Progenitor cell of endocrine pancreas (in vitro differentiated cells): ENCODE measurements at places on chromosomes 2 and 18. TPM values are rescaled to one million over a fixed set of nuclear protein-coding genes. Genes with fewer than 3 reads are reported as not detected.
A peak's percentile ranks its signal among the peaks of the same experiment; 100 is the strongest.

DNA sequence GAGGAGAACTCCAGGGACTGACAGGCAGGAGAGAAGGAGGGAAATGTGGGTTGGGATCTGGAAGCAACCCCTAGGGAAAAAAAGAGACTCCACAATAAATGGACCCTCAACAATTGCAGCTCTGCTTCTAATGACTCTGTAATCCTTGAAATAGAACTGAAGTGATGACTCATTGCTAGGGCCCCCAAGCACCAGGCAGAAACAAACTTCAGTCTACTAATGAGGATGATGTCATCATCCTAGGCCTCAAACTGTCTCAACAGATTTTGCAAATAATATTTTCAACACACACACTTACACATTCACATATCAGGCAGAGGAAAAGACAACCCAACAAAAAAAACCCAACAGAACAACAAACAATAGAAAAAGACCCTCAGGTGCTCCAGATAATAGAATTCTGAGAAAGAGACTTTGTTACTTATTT lies 143.3 kb downstream of the HDAC4 start:
- no peak for DNase-seq

GRCh38 chr2:2326068-2327040 lies 4.7 kb downstream of the MYT1L start:
- no peak for DNase-seq

- no peak for DNase-seq
Measured at GRCh38 chr2:42171396-42171980, 2.3 kb downstream of the EML4 start.

- no peak for DNase-seq
Measured at GRCh38 chr2:185921048-185921756, 182.6 kb downstream of the FSIP2 start.

- DNase-seq: no peak
Measured at GRCh38 chr2:210477496-210477895, 937 bp upstream of the LANCL1 start.

- DNase-seq: no peak
Measured at GRCh38 chr2:61671561-61672315, 133.6 kb upstream of the XPO1 start.

- DNase-seq: peak; percentile 65
Measured at GRCh38 chr2:55923091-55923981, at the start of gene EFEMP1. TSS of gene EFEMP1 (minus strand) at chr2:55923782. CDS start at chr2:55922440, 1,342 bp downstream.

GRCh38 chr2:23782126-23782525 lies 144.8 kb downstream of the ATAD2B start:
- no peak for DNase-seq

- DNase-seq: no peak
Measured at GRCh38 chr2:134217924-134218323, 35.9 kb upstream of the MGAT5 start.

GRCh38 chr18:50277942-50278341 lies 3.4 kb downstream of the MBD1 start:
- DNase-seq: no peak

DNA sequence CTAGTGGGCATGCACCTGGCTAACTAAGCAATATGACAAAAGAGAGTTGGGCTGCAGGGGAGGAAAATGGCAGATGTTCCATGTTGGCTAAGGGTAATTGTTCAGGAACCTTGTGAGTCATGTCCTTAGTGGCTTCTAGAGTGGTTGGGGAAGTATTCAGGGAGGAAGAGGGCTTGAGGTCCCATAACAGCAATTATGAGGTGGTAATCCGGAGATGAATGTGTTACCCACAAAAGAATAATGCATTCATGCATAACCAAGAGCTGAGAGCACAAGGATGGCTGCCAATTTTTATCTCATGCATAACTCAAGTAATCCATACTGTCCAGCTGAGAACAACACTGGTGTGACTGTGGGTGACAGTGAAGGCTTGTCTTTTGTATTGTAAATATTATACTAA lies 42.9 kb downstream of the TMEFF2 start:
- no peak for DNase-seq

DNA sequence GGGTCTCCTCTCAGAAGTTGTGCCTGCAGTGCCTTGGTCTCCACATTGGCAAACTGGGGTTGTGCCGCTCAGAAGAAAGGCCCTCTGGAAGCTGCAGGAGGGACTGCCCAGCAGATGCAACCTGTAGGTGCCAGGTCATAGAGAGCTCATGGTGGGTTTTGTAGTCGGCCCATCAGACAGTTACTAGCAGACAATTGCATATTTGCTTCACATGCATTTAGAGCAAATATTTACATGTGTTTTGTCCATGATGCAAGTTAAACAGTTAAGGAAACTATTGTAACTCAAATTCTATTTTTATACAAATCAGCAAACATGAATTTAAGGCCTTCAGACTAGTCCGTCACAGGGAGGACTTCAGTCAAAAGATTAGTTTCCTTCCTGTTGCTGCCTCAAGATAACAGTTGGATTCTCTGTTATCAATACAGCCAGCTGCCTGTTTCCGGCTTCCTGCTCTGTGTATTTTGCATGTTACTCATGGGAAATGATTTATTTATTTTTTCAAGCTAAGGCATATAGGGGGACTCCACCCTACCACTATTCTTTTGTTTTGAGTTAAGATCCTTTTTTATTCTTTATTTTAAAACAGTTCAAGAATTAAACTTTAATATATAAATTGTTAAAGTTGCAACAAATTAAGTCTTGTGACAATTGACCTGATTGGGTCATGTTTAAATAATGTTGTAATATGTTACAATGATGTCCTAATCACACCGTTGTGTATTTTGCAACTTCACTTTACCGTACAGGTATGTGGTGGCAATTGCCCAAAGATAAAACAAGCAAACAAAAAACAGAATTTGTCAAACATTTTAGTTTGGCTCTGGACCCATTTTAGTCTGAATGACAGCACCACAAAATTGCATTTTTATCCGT lies 133.5 kb downstream of the SPTBN1 start:
- DNase-seq: no peak

DNA sequence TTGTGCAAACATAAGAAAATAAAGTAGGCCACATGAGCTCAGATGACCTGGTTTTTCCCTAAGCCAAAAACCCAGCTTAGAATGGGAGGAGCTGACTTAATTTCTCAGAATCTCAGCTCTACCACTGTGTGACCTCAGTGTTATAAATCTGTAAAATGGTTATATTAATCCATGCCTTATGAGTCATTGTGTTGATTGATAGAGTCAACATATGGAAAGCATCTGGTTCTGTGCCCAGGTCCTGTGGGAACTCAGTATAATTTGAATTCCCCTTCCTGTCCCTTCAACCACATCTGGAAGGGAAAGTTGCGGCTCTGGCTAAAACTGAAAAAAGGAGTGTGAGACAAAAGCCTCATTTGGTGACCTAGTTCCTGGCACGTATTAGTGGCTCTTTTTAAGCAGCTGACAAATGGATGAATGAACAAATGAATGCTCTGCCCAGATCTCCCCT lies 25.7 kb downstream of the TMEM177 start:
- DNase-seq: no peak

DNA sequence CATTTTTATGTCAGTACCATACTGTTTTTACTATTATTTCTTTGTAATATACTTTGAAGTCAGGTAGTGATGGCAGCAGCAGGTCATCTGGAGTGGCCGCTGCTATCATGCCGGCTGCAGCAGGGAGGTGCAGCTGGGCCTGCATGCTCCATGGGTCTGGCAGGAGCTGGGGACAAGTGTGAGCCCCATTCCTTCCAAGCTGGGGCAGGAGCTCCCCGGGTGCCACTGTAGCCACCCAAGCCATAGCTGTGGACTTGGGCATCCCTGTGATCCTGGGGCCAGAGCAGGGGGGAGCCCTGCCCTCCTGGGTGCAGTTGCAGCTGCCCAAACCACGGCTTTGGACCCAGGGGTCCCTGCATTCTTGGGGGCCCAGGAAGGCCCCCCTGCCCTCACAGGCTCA lies 59.2 kb downstream of the CSRNP3 start:
- DNase-seq: no peak

DNA sequence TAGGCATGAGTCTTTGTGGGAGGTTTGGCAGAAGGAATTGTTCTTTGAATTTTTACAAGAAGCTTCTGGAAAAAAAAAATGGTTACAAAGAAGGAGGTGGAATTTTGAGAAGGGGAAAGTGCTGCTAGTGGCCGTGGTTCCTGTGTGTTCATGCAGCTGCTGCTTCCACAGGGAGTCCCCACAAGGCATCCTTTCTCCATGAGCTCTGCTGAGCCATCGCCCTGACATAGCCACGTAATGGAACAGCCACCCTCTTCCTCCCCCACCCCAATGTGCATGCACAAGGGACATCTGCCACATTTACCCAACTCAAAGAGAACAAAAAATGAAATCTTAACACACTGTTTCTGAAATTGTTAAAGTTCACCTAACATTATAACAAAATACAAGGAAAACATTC lies 529.7 kb downstream of the SATB2 start:
- no peak for DNase-seq

- no peak for DNase-seq
Measured at GRCh38 chr2:38634684-38635083, 31.2 kb upstream of the GALM start.

GRCh38 chr2:143786026-143786765 lies 657.0 kb downstream of the ARHGAP15 start:
- no peak for DNase-seq

GRCh38 chr2:66982766-66983165 lies 414.4 kb upstream of the ETAA1 start:
- DNase-seq: no peak

PLGLB1 gene
- 6.9 and 8.6 TPM in 2 replicates for total RNA-seq

HTR2B gene
- total RNA-seq: not detected in 2 replicates

CHRNG gene
- 0.42 TPM in 1 of 2 replicates, not detected in the other for total RNA-seq

MYO7B gene
- total RNA-seq: 0.64 TPM in 1 of 2 replicates, not detected in the other

ILKAP gene
- 50.3 and 56.3 TPM in 2 replicates for total RNA-seq

RAB6C gene
- 0.24 TPM in 1 of 2 replicates, not detected in the other for total RNA-seq

UCN gene
- 2.0 and 2.4 TPM in 2 replicates for total RNA-seq
